ENCODE measurements at places on chromosomes 12 and 14. TPM values are rescaled to one million over a fixed set of nuclear protein-coding genes. Genes with fewer than 3 reads are reported as not detected.

The KRT2 gene
- total RNA-seq = not detected

The ZC2HC1C gene
- total RNA-seq = 0.99 TPM

The OR6C76 gene
- total RNA-seq = not detected

The OR4E2 gene
- total RNA-seq = not detected

The RFX4 gene
- total RNA-seq = not detected

The CD163L1 gene
- 3.6 TPM for total RNA-seq

The GRIN2B gene
- total RNA-seq = not detected

The PPP1R3E gene
- 2.8 TPM for total RNA-seq

The ADGRD1 gene
- 1.4 TPM for total RNA-seq

The RAD9B gene
- total RNA-seq = 1.2 TPM

The NAA30 gene
- 16.7 TPM for total RNA-seq

The UNC79 gene
- under 0.01 TPM for total RNA-seq

The ASCL1 gene
- total RNA-seq = not detected

The KRT73 gene
- not detected for total RNA-seq

The WSCD2 gene
- total RNA-seq = under 0.01 TPM

The ATG101 gene
- total RNA-seq = 81.6 TPM

The RND1 gene
- 0.62 TPM for total RNA-seq

The LAG3 gene
- total RNA-seq = 0.12 TPM

The HHIPL1 gene
- total RNA-seq = 5.7 TPM

The TRHDE gene
- not detected for total RNA-seq

The MYO1H gene
- total RNA-seq = not detected

The MYL2 gene
- not detected for total RNA-seq

The NANOG gene
- not detected for total RNA-seq

The VEZT gene
- total RNA-seq = 75.9 TPM

The DDN gene
- 0.13 TPM for total RNA-seq

The LALBA gene
- not detected for total RNA-seq

The RPS6KL1 gene
- 1.6 TPM for total RNA-seq
